Activated CD4-positive, alpha-beta T cell treated with anti-CD3 and anti-CD28 coated beads, Interleukin-2, amount 10 ng/mL, durations not matched to agents 7 days and 5 days (primary cell): ENCODE measurements at places on chromosomes 2 and 18.

GRCh38 chr2:40540026-40540425 lies 88.1 kb upstream of the SLC8A1 start:
- DNase-seq = no peak

DNA sequence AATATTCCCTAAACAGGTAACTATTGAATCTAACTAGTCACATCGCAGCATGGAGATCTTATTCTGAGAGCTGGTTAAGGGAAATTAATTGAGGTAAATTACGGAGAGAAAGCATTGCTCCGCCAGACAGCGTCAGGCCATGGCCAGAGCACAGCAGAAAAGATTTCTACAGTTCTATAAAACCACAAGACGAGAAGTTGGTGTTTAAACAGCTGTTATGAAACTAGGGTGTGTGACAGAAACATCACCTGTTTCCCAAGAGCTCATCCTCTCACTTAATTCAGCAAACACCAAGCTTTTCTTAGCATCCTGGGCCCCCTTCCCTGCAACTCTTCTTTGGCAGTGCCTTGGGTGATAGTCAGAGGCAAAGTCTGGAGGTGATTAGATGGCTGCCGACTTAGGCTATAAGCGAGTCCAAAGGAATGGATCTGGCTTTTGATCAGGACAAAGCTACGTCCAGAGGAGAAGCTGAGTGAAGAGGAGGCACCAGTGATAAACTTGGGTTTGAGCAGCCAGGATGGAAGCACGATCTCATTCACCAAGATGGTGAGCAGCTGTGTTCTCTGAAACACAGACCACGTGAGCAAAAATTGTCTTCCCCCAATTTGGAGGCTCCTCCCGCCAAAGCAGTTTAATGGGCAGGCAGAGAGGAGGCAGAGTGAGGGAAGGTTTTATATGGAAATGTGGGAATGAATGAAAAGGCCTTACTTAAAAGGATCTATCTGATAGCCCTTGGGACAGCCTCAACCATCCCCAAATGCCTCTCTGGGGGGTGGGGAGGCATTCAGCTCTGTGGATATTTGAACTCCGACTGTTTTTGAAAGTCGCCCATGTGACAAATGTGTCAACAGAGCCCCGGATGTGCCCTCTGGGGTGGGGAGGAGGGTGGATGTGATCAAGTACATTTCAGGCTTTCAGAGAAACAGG lies 57.8 kb downstream of the PKDCC start:
- DNase-seq = peak; percentile 93

- no peak for DNase-seq
Measured at GRCh38 chr18:25239151-25239550, 112.8 kb downstream of the ZNF521 start.

DNA sequence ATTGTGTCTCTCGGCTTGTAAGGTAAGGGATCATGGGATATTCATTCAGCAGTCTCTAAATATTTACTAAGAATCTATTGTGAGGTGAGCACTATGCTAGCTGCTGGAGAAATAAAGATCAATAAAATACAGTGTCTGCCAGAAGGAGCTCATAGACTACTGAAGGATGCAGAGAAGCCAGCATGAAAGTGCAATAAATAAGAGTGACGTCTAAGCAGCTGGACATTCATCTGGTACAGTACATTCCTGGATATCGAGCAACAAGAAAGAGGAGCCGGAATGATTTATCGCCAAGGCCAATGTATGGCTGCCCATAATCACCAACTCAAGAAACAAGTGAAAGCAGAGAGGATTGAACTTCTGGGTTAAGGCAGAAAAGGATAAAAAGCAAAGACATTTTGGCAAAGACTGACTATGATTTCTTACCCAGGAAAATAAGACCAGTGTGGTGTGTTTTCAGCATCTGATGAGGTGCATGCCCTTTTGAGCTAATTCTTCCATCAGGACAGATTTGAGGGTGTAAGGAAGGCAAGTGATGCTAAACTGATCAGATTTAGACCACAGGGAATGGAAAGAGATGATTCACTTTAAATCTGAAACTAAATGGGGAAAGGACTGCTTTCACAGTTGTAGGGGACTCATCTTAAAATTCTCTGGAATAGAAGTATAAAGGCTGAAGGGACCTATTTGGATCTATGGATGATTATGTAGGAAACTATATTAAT lies 18.7 kb upstream of the LMAN1 start:
- no peak for DNase-seq

DNA sequence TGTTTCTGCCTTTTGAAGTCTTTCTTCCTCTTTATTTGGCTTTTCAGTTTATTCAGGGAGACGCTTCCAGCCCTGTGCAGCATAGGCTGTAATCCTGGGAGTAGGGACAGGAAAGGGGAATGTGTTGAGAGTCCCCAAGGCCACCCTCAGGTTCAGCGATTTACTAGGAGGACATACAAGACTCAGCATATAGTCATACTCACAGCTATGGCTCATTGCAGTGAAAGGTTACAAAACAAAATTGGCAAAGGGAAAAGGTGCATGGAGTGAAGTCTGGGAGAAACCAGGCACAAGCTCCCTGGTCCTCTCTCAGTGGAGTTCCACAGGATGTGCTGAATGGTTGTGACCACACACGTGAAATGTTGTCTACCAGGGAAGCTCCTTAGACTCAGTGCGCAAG lies 49.6 kb upstream of the ZNF638 start:
- no peak for DNase-seq

GRCh38 chr2:49924044-49924817 lies 769.9 kb upstream of the FSHR start:
- DNase-seq = no peak

GRCh38 chr2:237758185-237758584 lies 40.4 kb upstream of the RBM44 start:
- no peak for DNase-seq

DNA sequence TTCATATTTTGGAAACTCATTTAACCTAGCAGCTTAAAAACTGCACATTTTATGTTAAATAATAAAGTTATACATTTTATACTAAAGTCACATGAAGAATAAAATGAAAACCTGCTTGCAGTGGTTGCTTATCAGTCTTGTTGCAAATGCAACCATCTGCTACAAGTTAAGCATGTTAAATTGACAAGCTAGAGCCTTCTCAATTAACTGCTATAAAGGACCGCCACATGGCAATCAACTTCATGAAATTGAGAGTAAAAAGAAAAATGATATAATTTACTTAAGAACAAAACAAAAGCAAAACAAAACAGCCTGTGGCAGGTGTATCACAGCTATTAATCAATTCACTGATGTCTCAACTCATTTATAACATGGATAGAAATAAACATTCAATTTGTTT lies 78.7 kb downstream of the RTTN start:
- no peak for DNase-seq

- DNase-seq = no peak
Measured at GRCh38 chr2:121476684-121477083, 54.0 kb upstream of the RNU4ATAC start.

GRCh38 chr2:44109166-44109565 lies 59.5 kb upstream of the PPM1B start:
- no peak for DNase-seq

GRCh38 chr18:48293954-48294898 lies 115.0 kb downstream of the ZBTB7C start:
- DNase-seq = no peak

- no peak for DNase-seq
Measured at GRCh38 chr2:209368914-209369313, 54.9 kb upstream of the MAP2 start.

GRCh38 chr18:69400253-69400975 lies at the start of gene DOK6:
TSS of gene DOK6 (plus strand) at chr18:69400888.
- no peak for DNase-seq

- peak; percentile 68 for DNase-seq
Measured at GRCh38 chr18:42114310-42114943, 159.4 kb downstream of the PIK3C3 start.

GRCh38 chr2:19350678-19351401 lies 7.6 kb downstream of the OSR1 start:
- DNase-seq = no peak

- DNase-seq = no peak
Measured at GRCh38 chr2:166764702-166765101, 123.6 kb upstream of the XIRP2 start.

DNA sequence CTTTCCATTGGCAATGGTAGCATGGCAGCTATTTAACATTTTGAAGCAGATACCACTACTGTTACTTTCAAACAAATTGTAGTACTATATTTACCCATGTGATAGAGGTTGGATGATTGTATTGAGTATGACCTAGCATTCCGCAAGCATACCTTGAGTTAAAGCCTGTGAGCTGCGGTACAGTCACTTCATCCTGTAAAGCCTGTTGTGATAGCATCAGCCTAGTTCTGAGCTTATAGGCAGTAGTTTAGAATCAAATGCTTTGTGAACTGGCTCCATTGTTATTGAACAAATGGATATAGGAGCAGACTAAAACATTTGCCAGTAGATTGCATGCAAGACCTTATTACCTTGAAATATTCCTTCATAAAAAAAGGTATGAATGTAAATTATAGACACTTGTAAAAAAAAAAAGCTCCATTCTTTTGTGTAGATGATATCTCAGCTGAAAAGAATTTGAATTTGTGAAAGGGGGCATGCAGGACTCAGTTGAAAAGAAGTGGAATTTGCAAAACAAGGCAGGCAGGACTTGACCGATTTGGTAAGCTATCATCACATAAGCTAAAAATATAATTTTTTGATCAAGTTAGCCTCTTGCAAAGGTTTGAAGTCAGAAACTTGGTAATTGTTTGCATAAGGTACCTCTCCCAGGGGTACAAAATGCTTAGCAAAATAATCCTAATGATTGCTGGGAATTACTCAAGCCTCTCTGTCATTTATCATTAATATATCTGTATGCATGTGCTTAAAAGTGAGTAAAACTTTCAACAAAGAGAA lies 138.5 kb upstream of the ITGA4 start:
- DNase-seq = no peak

- no peak for DNase-seq
Measured at GRCh38 chr2:117085256-117085655, 729.2 kb upstream of the DDX18 start.

DNA sequence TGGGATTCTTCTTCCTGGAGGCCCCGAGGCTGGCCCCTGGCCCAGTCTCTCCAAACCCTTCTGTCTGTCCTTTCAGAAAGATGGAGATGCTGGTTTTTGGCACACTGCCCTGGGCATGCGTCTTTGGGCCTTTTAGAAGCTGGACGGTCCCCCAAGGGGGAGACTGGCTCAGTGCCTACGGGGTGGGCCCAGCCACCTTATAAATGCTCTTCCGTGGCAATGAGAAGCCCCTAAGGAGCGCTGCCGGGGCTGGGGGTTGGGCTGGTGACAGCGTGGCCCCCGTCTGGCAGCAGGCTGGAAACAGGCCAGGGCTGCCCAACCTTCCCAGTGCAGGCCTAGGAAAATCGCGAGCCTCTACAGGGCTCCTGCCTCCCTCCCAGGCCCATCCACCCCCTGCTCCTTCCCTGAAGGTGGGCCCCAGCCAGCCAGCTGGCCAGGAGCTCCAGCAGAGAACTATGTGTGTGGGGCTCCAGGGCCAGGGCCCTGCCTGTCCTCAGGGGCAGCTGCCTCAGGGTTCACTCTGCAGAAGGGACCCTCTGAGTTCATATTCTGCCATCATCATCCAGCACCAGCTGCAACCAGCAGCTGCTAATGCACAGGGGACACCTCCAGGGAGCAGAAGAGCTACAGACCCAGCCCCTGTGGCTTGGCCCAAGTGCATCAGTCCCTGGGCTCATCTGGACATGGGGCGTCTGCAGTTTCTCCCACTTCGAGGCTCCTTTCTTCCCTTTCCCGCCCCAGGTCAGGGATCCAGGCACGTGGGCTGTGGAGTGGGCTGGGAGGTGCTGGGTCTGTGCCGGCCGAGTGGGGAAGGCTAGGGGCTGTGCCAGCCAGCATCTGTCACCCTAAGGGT lies 107.6 kb upstream of the OTOS start:
- DNase-seq = no peak

- DNase-seq = no peak
Measured at GRCh38 chr2:135226961-135227360, 174.9 kb downstream of the RAB3GAP1 start.

DNA sequence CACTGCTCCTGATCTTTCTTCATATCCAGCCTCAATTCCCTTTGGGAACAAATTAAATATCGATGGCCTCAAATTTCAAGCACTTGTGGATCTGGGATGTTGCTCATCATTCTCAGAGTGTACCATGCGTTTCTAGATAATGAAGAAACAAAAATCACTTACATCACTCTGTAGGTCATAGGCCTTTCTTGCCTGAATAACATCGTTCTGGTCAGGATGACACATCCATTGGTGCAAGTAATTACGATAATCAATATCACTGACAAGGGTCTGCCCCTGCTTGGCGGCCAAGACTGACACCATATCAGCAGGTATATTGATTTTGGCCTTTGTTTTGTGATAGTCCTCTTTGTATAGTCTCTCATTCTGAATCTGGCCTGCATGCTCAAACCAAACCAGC lies 157.3 kb downstream of the RIF1 start:
- no peak for DNase-seq
